Kidney tubule cell (primary cell): ENCODE measurements at places on chromosomes 16 and 17.

GRCh38 chr17:83122834-83123233, 43.4 kb downstream of the METRNL start:
- no peak for DNase-seq

GRCh38 chr16:86479419-86479818, 30.9 kb upstream of the FOXF1 start:
- DNase-seq, result no peak

DNA sequence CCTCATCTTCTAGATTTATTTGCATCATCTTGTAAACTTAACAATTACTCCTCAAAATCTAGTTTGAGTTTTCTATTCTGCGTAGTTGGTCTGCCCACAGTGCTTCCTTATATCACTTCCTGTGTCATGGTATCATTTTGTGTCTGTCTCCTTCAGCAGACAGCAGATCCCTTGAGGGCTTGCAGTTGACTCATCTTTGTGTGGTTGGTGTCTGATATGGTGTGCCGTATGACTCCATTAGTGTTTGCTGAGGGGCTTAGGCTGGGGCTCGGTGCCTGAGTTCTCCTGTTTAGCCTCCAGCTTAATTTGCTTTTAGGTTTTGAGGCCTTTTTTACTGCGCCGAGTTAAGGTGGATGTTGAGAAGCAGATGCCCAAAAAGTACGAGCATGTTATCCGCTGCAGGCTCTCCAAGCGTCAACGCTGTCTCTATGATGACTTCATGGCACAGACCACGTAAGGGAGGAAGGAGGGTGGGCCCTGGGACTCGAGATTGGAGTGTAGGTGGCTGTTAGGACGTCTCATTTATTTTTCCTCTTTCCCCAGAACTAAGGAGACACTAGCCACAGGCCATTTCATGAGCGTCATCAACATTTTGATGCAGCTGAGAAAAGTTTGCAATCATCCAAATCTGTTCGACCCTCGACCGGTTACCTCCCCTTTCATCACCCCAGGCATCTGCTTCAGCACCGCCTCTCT, 16.9 kb downstream of the SRCAP start:
- peak; percentile 17 for DNase-seq

DNA sequence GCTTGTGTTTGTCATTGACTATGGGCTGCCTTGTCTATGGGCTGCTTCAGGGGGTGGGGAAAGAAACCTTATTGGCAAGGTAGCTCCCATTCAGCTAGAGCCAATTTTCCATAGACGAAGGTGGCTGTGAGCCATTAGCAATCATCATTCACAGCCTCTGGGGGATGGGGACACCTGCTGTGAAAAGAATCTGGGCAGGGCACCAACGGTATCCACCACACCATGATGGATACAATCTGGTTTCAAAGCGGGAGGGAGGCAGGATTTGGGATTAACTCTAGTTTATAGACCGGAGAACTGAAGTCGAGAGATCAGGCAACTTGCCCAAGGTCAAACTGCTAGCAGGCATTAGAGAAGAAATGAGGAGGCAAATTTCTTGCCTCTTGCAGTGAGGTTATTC, 182.3 kb downstream of the SHISA9 start:
- peak; percentile 50 for DNase-seq

GRCh38 chr17:6472517-6472916, 28.3 kb downstream of the PIMREG start:
- DNase-seq, result no peak

DNA sequence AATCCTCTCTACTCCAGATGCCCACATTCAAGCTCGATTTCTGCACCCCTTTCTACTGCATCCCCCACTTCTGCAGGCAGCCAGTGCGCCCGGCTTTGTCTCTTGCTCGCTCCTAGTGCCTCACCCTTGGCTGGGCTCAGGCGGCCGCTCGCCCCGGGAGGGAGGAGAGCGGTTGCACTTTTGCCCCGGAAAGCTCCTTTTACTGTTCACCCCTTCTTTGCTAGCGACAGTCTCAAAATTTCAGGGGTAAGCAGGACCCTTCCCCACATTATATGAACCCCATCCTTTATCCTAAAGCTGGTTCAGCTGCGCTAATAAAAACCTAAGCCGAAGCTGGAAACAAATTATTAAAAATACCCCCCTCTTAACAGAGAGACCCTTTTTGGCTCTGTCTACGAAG, 1.0 kb downstream of the HOXB5 start:
- DNase-seq, result no peak

GRCh38 chr17:2263183-2264066, 40.2 kb downstream of the SMG6 start:
- DNase-seq, result peak; percentile 25

- no peak for DNase-seq
These were observed 71.2 kb upstream of the MRTFB start for GRCh38 chr16:13999895-14000425.

GRCh38 chr16:50574745-50575136, 26.5 kb downstream of the NKD1 start:
- no peak for DNase-seq

DNA sequence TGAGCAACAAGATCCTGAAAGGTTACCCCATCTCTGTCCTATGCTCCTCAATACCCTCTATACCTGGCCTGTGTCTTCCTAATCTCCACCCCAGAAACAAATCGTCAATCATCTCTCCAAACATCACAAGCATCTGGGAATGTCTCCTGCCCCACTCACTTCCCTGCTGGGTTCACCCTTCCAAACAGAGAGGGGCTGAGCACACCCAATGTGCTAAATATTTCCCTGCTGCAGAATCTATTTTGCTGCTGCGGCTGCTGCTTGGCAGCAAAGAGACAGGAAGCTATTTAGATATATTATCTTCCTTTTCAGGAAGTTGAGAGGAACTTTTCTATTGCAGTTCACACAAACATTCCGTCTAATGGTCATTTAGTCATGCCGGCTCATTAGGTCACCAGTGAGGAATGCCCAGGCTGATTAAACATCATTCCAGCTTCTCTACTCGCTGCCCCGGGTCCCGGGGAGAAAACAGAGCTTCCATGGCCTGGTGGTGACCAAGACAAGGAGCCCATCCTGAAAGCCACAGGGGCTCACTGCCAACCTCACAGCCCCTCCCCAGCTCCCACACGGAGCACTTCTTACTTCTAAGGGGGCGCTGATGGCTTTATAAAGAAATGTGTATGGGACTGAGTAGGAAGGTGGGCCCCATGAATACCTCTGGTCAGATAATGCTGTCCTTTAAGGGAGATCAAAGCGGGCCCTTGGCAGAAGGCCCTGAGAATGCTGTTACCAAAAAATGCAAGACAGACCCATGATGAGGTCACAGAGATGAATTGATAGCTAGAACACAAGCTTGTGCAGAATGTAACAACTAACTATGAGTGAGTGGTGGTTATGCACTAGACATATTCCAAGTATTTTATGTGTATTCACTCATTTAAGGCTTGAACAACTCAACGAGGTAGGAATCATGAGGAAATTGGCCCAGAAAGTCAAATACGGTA, 218.3 kb downstream of the SOX9 start:
- DNase-seq, result peak; percentile 98

- DNase-seq, result no peak
These were observed 11.7 kb downstream of the C17orf67 start for GRCh38 chr17:56821847-56822534.

- DNase-seq, result no peak
These were observed 25.1 kb downstream of the GGA2 start for GRCh38 chr16:23485257-23485614.
